ENCODE measurements at places on chromosomes 3 and 15.
A peak's percentile ranks its signal among the peaks of the same experiment; 100 is the strongest.

GRCh38 chr3:87448558-87448957, 172.2 kb upstream of the POU1F1 start:
- DNase-seq: no peak

- DNase-seq: no peak
Observed at GRCh38 chr3:172084871-172085556, 45.6 kb downstream of the FNDC3B start.

DNA sequence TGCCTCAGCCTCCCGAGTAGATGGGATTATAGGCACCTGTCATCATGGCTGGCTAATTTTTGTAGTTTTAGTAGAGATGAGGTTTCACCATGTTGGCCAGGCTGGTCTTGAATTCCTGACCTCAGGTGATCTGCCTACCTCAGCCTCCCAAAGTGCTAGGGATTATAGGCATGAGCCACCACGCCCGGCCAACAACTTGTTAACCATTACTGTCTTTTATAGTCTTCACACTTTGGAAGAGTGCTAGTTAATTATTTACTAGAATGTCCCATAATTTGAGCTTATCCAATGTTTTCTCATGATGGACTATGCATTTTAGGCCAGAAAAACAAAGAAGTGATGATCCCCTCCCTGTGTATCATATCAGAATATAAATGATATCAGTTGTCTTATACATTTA, 288.6 kb upstream of the CBLB start:
- DNase-seq: no peak

DNA sequence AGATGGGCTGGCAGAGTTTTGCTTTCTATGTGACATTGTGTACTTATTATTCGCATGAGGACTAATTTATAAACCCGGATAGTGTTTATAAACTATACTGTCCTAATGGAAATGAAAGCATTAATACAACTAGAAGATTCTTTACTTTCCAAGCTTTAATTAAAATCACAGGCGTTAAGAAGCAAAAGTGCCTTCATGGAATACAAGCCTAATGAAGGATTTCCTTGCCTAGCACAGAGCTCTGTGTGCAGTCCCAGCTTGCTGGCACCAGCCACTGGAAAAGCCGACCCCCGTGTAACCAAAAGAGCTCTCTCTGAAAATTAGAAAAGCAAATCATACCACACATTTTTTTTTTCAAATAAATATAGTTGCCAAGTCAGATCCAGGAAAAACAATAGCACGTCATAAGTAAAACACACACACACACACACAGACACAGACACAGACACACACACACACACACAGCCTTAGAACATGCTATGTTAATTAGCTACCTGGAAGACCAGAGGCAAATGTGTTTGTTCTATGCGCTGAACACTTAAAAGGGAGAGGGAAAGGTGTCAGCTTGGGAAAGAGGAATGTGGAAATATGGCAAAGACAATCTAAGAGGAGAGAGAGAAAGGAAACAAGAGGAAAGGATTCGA, 1084.2 kb downstream of the TUSC7 start:
- no peak for DNase-seq

DNA sequence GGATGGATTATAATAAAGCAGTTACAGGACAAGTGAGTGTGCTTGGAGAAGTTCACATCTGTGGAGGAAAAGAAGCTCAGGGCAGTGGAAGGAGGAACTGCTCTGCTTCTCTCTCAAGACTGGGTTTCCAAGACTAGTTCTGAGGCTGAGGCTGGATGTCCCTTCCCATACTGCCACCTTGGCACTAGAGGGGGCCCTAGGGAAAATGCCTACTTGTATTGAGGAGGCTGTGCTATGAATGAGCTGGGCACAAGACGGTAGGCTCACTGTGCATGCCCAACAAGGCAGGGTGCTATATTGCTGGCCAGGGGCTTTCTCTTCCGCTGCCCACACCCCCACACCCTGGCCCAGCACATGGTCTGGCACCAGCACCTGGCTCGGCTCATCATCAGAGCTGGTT, 65.2 kb downstream of the SLCO2A1 start:
- DNase-seq: no peak

- DNase-seq: peak; percentile 51
Observed at GRCh38 chr15:70902107-70902506, 9.5 kb downstream of the LRRC49 start.

- peak; percentile 71 for DNase-seq
Observed at GRCh38 chr3:138594150-138594934, at the start of gene CEP70. TSS of gene CEP70 (minus strand) at chr3:138594260. CDS start at chr3:138572927, 21,333 bp downstream.

DNA sequence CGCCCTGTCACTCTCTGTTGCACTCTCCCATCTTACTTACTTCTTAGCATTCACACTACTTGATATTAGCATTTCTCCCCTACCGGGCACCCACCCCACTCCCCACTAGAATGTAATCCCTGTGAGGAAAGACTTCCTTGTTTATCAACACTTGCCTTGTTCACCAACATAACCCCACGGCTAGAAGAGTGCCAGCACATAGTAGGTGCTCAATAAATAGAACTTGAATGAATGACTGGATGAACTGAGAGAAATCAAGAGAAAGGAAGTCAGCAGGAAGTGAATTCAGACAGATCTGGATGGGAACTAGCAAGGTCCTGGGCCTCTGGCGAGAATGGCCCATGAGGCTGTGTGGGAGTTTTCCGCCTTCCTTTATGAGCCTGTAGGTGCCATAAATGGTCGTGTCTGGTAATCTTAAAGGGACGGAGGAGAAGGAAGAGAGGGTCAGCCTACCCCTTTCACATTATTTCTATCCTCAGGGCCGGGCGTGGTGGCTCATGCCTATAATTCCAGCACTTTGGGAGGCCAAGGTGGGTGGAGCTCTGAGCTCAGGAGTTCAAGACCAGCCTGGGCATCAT, 42.4 kb upstream of the HERC1 start:
- DNase-seq: no peak

- no peak for DNase-seq
Observed at GRCh38 chr15:65641768-65642475, 20.2 kb downstream of the SLC24A1 start.

- DNase-seq: no peak
Observed at GRCh38 chr3:192857260-192857661, 60.4 kb downstream of the MB21D2 start.

DNA sequence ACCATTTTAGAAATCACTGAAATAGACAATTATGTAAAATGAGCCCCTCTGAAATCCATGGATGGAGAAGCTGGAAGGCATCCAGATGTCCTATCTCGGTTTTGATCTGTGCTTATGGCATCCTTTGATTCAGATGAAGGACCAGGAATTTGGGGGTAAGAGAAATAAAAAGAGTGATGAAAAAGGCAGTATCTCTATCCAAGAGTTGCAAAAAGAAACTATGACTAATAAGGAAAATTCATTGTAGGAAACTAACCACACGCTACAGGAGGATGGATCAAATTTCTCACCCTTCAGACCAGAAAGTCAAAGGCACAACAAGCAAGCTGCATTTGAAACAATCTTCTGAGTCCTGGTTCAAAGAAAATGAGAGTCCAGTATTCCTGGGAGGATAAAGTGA, 34.8 kb downstream of the SRGAP3 start:
- DNase-seq: no peak
